ENCODE measurements at places on chromosomes 11 and 22.

- peak; percentile 71 for DNase-seq
Measured at GRCh38 chr11:1628506-1629325, 859 bp upstream of the KRTAP5-5 start.

DNA sequence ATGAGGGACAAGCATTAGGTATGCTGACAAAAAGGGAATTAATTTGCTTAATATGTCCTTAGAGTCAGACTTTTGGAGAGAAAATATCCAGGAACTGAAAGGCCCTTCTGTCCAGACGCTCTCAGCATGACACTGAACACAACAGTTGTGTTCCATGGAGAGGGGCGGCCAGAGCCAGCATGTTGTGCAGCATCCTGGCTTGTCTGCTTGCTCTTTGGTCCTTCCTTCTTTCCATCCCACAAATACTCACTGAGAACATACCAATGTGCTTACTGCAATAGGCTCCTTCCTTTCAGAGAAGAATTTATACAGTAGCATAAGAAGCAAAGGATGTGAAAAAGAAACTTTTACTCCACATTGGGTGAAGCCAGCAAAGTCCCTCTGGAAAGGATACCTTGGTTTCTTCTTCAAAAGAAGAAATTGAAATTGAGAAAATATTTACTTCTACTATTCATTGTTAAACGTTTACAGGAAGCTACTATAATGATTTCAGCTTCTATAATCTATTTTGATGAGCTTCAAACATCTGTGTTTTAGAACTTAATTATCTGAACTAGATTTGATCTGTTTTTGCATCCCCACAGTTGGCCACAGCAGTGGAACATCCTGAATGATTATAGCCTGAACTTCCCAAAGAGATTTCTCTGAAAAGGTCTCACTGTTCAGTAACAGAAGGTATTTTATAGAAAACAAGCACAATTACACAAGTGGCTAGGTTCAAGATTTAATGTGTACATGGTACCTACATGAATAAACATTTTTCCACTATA lies 304.1 kb upstream of the PITPNB start:
- no peak for DNase-seq

DNA sequence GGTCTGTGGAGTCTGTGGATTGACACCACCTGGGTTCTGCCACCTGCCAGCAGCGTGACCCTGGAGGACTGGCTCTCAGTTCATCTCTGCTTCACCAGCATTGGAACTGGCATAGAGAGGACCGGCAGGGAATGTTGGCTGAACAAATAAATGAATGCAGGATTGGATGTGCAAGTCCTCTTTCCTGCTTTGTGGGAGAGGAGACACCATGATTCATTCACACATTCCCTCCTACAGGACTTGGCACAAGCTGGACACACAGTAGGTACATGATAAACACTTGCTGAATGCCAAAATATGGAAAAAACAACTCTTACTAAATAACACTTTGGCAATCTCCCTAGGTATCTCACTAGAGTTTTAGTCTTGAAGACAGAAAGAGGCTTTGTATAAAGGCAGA lies 116.6 kb upstream of the NARS2 start:
- DNase-seq = no peak

- DNase-seq = no peak
Measured at GRCh38 chr11:74926304-74927030, 22.4 kb downstream of the XRRA1 start.

GRCh38 chr11:93589347-93589746 lies 46.2 kb upstream of the SMCO4 start:
- no peak for DNase-seq

DNA sequence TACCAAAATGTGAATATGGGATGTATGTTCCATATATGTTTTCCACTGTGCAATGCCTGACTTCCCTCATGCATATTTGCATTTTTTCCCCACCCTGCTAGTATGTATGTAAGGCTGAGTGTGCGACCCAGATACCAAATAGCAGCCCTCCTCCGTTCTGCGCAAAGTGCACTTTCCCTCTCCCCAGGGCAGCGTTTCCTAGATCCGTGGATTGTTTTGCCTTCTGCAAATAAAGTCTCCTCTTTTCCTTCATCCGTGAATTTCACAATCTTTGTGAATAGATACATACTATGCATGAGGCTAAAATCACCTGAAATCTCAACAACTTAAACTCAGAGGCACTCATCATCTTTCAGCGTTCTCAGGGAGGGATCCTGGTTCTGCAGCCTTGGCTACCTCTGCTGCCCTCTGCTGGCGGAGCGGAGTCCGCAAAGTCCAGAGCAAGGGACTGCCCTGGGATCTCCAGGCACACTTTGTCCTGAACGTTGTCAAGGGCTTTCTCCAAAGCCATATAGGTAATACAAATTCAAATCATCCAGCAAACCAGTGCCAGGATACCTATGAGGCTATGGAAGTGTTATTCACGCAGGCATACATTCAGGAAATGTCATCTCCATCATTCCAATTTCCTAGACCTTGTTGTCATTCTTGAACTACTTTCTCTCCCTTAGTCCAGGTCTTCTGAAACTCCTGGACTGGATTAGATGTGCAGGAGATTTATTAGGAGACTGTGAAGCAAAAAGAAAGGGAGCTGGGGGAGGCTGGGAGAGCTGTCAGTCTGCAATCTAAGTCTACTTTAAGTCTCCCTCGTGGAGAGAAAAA lies 53.1 kb downstream of the CNTF start:
- peak; percentile 90 for DNase-seq

DNA sequence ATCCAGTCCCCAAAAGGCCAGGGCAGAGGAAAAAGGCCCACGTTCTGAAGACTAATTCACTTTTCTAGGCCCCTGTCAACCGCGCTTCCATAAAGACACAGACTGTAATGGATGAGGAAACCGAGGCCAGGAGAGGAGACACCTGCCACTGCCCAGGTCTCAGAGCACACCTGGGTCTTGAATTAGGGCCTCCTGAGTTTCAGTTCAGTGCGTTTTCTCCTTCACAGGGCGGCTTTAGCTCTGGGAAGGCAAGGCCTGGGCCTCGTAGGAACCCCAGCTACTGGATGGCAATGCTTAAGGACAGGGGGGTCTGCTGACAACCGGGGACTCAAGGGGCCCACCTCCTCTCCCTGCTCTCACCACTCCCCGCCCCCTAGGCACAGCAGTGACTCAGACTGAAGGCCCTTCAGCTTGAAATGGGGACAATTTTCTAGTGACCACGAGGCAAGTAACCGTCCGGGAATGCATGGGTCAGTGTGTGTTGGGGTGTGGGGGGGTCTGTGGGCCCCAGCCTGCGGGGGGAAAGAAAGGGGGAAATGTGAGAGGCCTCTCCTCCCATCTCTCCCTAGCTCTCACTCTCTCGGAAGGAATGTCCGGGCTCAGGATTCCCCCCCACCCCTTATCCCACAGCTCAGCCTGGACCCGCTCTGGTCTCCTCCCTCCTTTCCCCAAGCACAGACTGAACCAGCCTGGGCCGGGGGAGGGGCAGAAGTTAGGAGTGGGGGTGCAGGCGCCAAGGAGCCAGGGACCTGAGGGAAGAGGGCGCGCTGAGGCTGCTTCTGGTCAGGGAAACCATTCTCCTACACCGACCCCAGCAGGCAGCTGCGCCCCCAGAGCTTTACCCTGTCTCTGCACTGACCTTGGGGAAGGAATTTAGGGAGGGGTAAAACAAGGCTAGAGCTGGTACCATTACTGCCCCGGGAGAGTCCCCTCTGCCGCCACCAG lies 17.2 kb downstream of the CREB3L1 start:
- DNase-seq = no peak

DNA sequence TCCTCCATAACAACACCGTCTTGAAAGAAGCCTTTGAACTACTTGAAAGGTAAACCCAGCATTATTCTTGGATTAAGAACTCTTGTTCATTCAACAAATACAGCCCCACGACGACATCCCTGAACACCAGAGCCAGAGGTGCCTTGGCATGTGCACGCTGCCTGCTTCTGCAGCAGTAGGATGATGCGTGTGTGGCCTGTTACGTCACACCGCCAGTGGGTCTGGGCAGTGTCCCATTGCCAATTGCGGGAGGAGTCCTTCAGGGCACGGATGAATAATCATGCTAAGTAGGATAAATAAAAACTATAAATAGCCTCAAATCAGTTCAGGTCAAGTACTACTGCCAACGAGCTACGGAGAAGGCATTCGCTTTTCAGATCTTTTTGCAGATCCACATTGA lies 380.5 kb downstream of the SHANK2 start:
- no peak for DNase-seq

- DNase-seq = no peak
Measured at GRCh38 chr11:132638423-132638822, 893.9 kb downstream of the OPCML start.

DNA sequence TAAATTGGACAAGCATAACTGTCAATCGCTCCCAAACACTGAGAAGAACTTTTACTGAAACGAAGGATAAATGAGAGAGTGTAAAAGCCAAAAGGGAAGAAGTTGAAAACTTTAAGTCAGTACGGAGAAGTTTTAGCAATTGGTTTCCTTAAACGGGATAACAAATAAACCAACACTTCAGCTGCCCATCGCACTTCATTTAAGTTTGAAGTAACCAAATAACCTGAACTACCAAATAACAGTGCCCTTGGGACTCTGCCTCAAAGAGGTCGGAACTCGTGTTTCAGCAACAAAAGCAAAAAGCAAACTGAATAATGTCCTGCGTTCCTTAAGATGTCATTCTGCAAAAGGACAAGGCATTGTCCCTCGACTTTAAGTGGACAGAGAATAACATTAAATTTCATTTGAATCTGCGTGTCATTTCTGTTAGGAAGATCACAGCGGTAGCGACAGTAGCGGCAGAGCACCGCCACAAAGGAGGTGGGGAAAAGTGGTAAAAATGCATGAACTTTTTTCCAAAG lies 127.0 kb upstream of the C11orf58 start:
- no peak for DNase-seq

GRCh38 chr22:32469799-32470212 lies 4.8 kb upstream of the FBXO7 start:
- DNase-seq = no peak
